ENCODE measurements at places on chromosomes 5 and 9.
A peak's percentile ranks its signal among the peaks of the same experiment; 100 is the strongest.

DNA sequence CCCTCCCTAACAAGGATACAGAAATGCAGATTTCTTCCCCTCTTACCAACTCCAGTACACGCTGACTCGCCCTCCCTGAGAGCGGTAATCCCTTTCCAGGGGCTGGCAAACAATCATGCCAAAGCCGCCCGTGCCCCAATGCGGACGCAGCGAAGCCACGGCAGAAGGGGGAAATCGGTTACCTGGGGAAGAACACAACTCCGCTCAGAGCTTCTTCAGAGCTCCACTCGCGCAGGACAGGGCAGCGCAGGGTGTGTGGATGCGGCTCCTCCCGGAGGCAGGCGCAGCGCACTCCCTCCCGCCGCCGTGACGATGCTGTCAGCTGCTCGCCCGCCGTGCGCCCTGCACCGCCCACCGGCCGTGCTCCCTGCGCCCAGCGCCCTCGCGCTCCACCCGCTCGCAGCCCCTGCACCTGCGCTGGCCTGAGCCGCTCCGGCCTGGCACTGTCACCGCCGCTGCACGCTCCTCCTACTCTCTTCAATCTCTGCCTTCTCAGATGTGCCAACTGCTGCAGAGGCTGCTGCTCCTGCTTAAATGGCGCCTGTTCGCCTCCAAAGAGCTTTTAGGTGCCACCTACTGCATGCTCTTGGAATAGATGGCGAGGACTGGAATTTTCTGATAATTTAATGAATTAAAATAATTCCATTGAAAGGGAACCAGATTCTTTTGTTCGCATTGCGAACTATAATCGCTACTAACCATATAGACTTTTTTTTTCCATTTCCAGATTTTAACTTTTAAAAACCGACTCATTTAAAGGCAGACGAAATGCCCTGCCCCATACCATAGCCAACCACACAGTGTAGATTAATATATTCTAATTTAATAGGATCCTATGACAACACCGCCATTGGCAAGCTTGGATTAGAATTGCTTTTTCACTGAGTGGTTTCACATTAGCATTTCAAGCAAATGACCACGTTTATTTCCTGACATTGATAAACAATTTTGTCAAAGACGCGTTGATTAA, at the start of gene DIRAS2:
Gene DIRAS2 (minus strand): TSS at position 255 of the 970 bp plus-strand sequence. CDS start 28,997 bp downstream, outside the sequence.
- DNase-seq = peak; percentile 35

DNA sequence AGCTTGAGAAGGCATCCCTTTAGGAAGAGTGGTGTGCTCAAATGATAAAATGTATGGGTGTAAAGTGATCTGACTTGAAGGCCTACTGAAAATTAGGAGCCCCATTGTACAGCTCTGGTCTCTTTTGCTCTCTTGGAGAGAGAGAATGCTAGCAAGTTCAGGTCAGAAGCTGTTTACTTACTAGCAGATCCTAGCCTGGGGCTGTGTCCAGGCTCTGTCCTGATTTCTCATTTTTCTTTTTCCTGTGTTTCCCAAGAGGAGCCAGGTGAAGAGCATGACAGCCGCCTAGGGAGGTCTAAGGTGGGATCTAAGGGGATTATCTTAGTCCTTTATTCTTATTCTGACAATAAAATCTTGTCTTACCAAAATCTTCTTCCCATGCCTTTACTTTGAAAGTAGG, 272.8 kb downstream of the NNT start:
- DNase-seq = no peak

DNA sequence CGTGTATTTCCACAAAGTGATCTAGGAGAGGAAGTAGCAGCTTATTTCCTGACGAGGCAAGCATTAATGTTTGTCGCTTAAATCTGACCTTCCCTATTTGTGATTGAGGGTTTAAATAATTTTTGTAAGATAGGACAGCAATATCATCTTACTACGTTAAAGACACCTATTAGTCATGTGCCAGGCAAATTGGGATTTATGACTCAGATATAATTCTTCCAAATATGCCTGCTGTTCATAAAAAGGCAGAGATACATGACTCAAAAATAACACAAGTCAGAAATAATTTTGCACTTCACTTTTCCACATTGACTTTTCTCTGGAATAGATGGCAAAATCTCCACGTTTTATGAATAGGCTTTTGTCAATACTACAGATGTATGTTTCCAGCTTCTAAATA, 43.0 kb upstream of the CDH12 start:
- DNase-seq = no peak

GRCh38 chr9:21455320-21455719, 15.1 kb downstream of the IFNA1 start:
- DNase-seq = peak; percentile 58
